ENCODE measurements at places on chromosomes 11 and 22.
A peak's percentile ranks its signal among the peaks of the same experiment; 100 is the strongest.

DNA sequence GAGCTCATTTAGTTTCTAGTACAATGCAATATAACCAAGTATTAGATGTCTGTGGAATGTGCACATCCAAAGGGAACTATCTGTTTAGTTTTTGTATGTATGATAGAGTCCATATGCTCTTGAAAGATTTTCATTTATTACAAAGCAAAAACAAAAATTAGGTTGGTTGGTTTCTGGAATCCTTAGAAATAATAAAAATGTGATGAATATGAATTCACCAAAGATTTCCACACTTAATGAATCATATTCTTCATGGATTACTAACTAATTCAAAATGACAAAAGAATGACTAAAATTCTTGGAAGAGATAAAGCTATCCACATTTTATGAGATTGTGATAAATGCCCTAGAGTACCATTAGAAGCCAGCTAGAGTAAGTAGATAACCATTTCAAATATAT lies 261.1 kb downstream of the SBF2 start:
- DNase-seq = no peak

GRCh38 chr11:68667511-68668500 lies 16.5 kb upstream of the GAL start:
- no peak for DNase-seq

DNA sequence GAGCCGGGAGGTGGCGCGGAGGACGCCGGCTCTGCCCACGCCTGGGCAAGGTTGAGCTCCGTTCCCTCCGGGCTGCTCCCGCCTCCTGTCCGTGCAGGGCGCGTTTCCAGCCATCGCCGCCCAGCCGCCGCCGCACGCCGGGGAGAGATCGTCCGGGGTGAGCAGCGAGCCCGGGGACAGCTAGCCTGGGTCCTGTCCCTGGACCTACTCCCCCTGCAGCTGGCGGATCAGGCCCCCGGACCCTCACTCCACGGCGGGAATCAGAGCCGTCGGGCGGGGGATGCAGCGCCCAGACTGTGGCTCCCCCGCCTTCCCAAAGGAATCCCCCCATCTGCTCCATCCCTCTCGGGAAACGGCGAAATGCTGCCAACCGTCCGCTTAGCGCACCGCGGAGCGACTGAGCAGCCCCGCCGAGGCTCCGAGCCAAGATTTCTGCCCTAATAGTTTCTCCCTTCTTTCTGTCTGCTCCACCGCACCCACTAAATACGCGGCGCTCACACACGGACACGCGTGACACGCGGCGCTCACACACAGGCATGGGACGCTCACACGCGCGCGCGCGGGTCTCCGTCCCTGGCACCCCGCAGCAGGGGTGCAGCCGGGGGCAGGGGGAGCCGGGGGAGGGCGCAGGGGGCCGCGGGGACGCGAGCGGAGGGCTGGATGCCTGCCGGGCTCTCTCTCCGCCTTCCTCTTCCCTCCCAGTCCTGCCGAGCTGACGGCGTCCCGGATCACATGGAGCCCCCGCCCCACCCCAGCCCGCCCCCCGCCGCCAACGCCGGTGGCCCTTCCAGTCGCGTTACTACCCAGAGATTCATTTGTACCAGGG lies at the start of gene KCNJ5:
TSS of gene KCNJ5 (plus strand) at position 814 of the 826 bp plus-strand sequence. CDS start 19,918 bp downstream, outside the sequence.
- DNase-seq = peak; percentile 65

DNA sequence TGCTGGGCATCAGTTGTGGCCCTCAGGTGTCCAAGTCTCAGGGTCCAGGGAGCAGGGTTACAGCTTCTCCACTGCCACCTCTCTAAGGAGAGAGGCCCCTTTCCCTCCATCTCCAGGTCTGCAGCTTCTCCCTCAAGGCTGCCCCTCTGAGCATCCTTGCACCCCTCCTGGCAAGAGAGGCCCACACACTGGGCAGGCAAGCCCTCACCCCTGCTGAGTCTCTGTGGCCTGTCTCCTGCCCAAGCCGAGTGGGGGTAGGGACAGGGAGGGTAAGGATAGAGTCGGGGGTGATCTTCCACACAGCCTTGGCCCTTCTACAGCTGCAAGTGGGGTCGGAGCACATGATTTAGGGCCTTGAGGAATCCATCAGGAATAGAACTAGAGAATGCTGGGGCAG lies 76.6 kb downstream of the ST3GAL4 start:
- no peak for DNase-seq

DNA sequence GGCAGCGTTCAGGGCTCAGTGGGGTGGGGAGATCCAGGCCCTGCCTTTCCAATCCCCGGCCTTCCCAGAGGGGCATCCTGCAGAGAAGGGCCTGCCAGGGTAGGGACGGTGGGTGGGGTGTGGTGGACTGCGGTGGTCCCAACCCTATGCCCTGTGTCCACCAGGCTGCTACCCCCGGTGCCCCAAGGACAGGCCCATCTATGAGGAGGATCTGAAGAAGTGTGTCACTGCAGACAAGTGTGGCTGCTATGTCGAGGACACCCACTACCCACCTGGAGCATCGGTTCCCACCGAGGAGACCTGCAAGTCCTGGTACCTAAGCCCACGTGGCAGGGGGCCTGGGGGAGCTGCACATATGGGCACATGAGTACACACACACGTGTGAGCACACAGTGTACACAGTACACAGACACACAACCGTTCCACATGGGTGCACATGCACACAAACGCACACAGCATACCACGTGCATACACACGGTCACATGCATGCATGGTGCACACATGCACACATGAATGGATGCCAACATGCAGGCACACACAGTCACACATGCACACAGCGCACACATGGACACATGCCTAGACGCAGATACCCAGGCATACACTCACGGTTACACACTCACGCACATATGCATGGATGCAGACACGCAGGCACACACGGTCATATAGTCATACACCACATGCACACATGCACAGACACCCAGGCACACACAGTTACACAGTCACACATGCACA lies 16.1 kb downstream of the MUC2 start:
- DNase-seq = no peak

- no peak for DNase-seq
Observed at GRCh38 chr11:128941573-128942271, 949 bp downstream of the TP53AIP1 start.

- DNase-seq = no peak
Observed at GRCh38 chr11:121557348-121557747, 104.6 kb upstream of the SORL1-AS1 start.

- no peak for DNase-seq
Observed at GRCh38 chr11:73995247-73995646, 12.6 kb upstream of the UCP2 start.

- DNase-seq = peak; percentile 77
Observed at GRCh38 chr11:61797263-61797944, 4.7 kb downstream of the FEN1 start.

GRCh38 chr22:35192129-35192918 lies 65.0 kb upstream of the HMGXB4 start:
- DNase-seq = no peak

- DNase-seq = no peak
Observed at GRCh38 chr11:77069969-77070582, 3.3 kb downstream of the CAPN5 start.
